Skeletal muscle tissue (tissue), 5 donors: ENCODE measurements at places on chromosomes 6 and 20. TPM values are rescaled to one million over a fixed set of nuclear protein-coding genes. Genes with fewer than 3 reads are reported as not detected.

LINC00237 gene
- 0.52 TPM for total RNA-seq

THBD gene
- 6.8 TPM for total RNA-seq

TMEM217 gene
- under 0.01 TPM for total RNA-seq

CNKSR3 gene
- total RNA-seq = 3.7 TPM

ZNF311 gene
- total RNA-seq = 1.6 TPM

HNF4A gene
- total RNA-seq = not detected

RCAN2 gene
- 1.6 TPM for total RNA-seq

SLC17A4 gene
- not detected for total RNA-seq

PKHD1 gene
- total RNA-seq = 38.6 TPM

AVP gene
- total RNA-seq = not detected

BNIP5 gene
- total RNA-seq = not detected

LAMA5 gene
- 14.1 TPM for total RNA-seq

TRAPPC3L gene
- 0.52 TPM for total RNA-seq

OSTM1 gene
- 13.6 TPM for total RNA-seq

SYCP2 gene
- total RNA-seq = 3.7 TPM

LPIN3 gene
- 0.52 TPM for total RNA-seq

HDGFL1 gene
- total RNA-seq = not detected

ZNF391 gene
- 2.1 TPM for total RNA-seq

HLA-DOA gene
- total RNA-seq = 1.0 TPM

BANF2 gene
- total RNA-seq = not detected

SNAP25 gene
- 4.2 TPM for total RNA-seq

RSPH4A gene
- 0.52 TPM for total RNA-seq

GOPC gene
- total RNA-seq = 31.8 TPM

TRIM15 gene
- not detected for total RNA-seq

ZC2HC1B gene
- total RNA-seq = not detected

SS18L1 gene
- total RNA-seq = 11.5 TPM

SYTL3 gene
- 5.7 TPM for total RNA-seq

SNX21 gene
- 26.6 TPM for total RNA-seq

WASF1 gene
- total RNA-seq = 2.1 TPM

BPIFA1 gene
- total RNA-seq = not detected

APCDD1L gene
- 4.2 TPM for total RNA-seq
